ENCODE measurements at places on chromosomes 12 and 14. TPM values are rescaled to one million over a fixed set of nuclear protein-coding genes. Genes with fewer than 3 reads are reported as not detected.

DNA sequence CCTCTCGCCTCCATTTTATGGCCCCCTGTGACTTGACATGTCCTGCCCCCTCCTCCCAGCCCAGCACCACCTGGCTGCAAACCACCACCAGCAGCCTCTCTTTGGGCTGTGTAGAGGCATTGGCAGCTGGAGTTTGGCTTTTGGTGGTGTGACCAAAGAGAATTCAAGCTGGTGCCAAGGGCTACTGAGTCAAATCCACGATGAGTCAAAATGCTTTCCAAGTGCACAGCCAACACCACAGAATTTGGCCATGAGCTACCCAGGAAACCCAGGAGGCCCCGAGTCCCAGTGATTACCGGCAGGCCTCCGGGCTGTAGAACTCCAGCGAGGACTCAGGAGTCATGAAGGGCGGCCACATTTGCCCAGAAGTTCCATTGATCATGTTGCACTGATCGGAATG lies 53.8 kb downstream of the SCARB1 start:
- DNase-seq = no peak

DNA sequence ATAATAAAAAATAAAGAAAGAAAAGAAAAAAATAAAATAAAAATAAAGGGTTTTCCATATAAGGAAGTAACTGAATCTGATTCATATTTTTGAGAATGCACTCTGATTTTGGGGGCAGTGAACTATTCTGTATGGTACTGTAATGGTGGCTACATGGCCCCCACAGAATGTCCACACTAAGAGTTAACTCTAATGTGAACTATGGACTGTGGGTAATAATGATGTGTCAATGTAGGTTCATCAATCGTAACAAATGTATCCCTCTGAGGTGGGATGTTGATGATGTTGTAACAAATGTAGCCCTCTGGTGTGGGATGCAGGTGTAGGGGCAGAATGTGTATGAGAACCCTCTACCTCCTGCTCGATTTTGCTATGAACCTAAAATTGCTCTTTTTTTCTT lies 13.8 kb downstream of the KRT8 start:
- no peak for DNase-seq

The TPH2 gene
- not detected for total RNA-seq

- no peak for DNase-seq
Measured at GRCh38 chr12:57737467-57738460, 778 bp downstream of the AGAP2 start.

- no peak for DNase-seq
Measured at GRCh38 chr14:24911324-24912109, 138.4 kb downstream of the STXBP6 start.

- no peak for DNase-seq
Measured at GRCh38 chr14:96198430-96199130, 6.1 kb upstream of the BDKRB2 start.

GRCh38 chr12:116821291-116821690 lies 60.0 kb downstream of the HRK start:
- DNase-seq = no peak

DNA sequence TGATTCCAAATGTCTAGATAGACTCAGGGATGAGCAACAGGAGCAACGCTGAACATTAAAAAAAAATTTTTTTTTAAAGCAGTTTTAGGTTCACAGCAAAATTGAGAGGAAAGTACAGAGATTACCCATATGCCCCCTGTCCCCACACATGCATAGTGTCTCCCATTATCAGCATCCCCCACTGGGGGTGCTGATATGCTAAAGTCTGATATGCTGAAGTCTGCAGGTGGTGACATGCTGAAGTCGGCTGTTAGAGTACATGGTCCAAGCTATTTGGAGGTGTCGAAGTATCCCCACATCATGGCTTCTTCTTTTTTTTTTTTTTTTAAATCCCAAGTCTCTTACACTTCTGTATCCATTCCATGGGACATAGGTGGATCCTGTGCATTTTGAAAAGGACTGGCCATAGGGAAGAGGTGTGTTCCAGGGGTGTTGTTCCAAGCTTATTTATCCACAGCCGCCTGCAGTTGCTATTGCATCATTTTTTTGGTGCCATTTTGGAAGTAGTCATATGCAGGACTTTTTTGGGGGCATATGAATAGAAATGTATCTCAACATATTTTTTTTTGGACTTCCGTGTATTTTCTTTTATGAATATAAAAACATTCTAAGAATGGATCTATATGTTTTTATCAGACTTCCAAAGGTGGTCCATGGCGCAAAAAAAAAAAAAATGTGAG lies 19.0 kb upstream of the MIS18BP1 start:
- DNase-seq = no peak

DNA sequence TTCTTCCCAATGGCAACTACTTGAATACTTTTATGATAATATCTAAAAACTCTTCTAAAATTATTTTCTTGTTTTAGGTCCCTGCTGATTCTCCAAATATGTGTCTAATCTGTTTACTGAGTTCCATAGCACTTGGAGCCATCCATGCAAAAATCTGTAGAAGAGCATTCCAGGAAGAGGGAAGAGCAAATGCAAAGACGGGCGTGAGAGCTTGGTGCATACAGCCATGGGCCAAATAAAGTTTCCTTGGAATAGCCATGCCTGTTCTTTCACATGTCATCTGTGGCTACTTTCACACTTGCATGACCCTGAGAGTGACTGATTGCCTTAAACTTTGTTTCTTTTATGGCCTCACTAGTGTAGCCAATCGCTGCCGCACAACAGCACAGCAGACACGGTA lies 13.0 kb upstream of the EGLN3 start:
- no peak for DNase-seq

The HOTAIR gene
- total RNA-seq = not detected

Data from cardiac septum (tissue), 1 donor.